ENCODE measurements at places on chromosomes 5 and 9.
A peak's percentile ranks its signal among the peaks of the same experiment; 100 is the strongest.

DNA sequence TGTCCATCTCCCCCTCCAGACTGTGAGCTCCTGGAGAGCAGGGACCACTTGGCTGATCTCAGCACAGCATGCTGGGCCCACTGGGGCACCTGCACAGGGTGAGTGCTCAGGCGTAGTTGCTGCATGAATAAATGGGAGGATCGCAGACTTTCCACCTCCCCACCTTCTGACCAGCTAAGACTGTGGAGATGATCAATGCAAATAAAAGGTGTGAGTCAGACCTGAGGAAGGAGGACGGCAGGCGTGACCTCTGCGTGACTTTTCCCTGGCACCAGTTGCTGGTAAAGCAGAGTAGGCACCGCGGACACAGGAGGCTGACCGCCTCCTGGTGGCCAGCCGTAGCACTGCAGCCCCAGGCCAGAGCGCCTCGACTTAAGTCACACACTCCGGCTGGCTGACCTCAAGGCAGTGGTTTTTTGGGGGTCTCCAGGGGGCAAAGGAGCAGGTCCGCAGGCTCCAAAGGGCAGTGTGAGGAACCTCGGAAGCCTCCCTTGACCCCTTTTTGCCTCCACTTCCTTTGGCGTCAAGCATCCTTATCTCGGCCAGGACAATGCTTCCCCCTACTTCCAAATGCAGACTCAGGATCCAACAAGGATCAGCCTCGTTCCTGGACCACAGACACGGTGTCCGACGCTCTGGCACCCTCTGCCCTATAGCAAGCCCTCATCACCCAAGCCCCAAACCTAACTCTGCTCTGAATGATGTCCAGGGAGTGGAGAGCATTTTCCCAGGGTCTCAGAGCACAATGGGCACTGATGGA, 12.7 kb upstream of the TDRD7 start:
- peak; percentile 62 for ATAC-seq

DNA sequence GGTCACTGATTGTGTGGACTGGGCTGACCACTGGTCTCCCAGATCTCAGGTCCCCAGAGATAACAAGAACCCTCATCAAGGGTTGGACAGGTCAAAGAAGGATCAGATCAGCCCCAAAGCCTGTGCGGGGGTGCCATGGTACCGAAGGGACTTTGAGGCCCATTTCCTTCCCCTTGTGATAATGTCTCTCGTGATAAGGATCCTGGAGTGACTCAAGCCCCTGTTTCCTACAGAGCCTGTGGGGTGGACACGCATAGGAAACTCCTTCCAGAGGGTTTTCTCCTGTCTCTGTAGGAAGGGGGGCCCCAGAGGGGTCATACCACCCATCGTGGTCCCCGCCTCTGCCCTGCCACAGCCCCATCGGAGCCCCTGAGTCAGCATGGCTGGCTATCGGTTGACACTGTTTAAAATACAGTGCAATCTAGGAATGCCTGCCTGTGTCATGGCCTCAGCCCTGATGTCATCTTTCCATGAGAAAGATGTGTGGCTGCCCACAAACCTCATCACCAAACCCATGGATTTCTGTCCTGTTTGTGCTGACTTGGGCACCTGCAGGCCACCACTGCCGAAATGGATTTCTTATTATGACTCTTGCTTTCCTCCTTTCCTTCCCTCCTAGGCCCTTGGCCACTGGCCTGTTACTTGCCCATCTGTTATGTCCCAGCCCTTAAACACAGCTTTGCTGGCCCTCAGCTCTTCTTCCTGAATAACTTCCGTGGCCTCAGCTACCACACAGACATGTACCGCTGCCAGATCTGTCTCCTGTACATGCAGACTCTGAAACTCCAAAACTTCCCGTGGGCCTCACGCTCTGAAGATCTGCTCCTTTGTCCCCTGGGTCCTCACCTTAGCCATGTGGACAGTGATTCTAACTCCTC, 2.9 kb upstream of the CSF2 start:
- no peak for ATAC-seq

GRCh38 chr5:14281746-14282181, 138.6 kb downstream of the TRIO start:
- no peak for ATAC-seq

GRCh38 chr5:149357370-149358293, at the start of gene PCYOX1L:
Gene PCYOX1L (plus strand): TSS chr5:149358046. CDS start chr5:149358069, 23 bp downstream.
- ATAC-seq: peak; percentile 100

GRCh38 chr5:173318881-173319620, 9.2 kb downstream of the STC2 start:
- ATAC-seq: no peak

DNA sequence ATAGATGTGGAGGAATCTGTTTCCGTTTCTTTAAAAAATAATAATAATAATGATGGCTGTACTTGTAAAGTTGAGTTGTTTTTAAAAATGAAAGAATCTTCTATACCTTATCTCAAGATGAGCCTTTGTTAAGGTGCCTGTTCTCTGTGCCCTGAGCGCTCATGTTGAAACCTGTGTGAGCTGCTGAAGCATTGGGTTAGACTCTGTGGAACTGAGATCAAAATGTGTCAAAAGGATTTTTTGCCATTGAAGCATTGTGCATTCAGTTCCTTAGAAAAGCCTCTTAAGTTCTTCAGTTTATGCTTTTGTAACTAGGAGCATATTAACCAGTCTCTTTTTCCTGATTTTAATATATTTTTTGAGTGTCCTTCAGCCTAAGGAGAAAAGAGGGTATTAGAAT, 67.7 kb downstream of the NUP214 start:
- no peak for ATAC-seq

GRCh38 chr9:96483733-96484390, 33.9 kb downstream of the HABP4 start:
- no peak for ATAC-seq

GRCh38 chr9:97548379-97548778, 46.9 kb downstream of the TMOD1 start:
- ATAC-seq: peak; percentile 24

- ATAC-seq: peak; percentile 31
Observed at GRCh38 chr5:111853748-111854147, 96.8 kb upstream of the NREP start.

- ATAC-seq: no peak
Observed at GRCh38 chr9:124410321-124410913, 4.8 kb downstream of the PSMB7 start.
